ENCODE measurements at places on chromosomes 2 and 18. TPM values are rescaled to one million over a fixed set of nuclear protein-coding genes. Genes with fewer than 3 reads are reported as not detected.
A peak's percentile ranks its signal among the peaks of the same experiment; 100 is the strongest.

HRH4 gene
- not detected for total RNA-seq

TWIST2 gene
- total RNA-seq = 5.7 TPM

GRCh38 chr2:3179208-3179607 is 198.4 kb downstream of the EIPR1 start:
- H3K4me1 ChIP-seq = no peaks in the 10 kb centered on the region
- no peaks in the 10 kb centered on the region for H3K36me3 ChIP-seq
- H3K4me3 ChIP-seq = no peak overlapping the region
- DNase-seq = peak; percentile 68

DNA sequence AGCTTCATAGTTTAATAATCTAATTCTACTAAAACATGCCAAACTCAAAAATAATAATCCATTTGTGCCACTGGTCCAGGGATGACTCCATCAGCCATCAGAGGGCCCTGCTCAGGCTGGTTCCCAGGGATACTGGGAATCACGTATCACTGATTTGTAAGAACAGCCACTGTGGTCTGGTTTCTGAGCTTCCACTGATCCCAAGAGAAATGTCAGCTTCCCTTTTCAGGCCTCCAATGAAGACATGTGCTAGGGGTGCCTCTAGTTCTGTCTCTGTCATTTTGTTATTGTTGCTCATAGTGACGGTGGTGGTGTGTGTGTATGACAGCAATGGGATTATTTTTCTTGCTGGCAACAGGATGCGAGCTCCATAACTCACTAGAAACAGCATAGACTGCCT is 83.2 kb downstream of the CELF4 start:
- no peak for DNase-seq
- no peak overlapping the region for H3K27ac ChIP-seq
- H3K4me1 ChIP-seq = peaks cover 57% of the 10 kb centered on the region
- H3K36me3 ChIP-seq = no peaks in the 10 kb centered on the region
- H3K27me3 ChIP-seq = peaks cover 19% of the 10 kb centered on the region
- H3K4me3 ChIP-seq = no peak overlapping the region

- H3K27ac ChIP-seq = no peak overlapping the region
- H3K36me3 ChIP-seq = peaks cover 4% of the 10 kb centered on the region
- peaks cover 29% of the 10 kb centered on the region for H3K4me1 ChIP-seq
- DNase-seq = no peak
- no peak overlapping the region for H3K4me3 ChIP-seq
Observed at GRCh38 chr2:83747141-83747540, 711.9 kb downstream of the SUCLG1 start.

GRCh38 chr2:10257036-10257435 is 45.7 kb upstream of the HPCAL1 start:
- H3K4me1 ChIP-seq = peaks cover 7% of the 10 kb centered on the region
- no peaks in the 10 kb centered on the region for H3K27me3 ChIP-seq
- H3K36me3 ChIP-seq = no peaks in the 10 kb centered on the region
- H3K4me3 ChIP-seq = no peak overlapping the region

SP9 gene
- total RNA-seq = 0.07 TPM

DNA sequence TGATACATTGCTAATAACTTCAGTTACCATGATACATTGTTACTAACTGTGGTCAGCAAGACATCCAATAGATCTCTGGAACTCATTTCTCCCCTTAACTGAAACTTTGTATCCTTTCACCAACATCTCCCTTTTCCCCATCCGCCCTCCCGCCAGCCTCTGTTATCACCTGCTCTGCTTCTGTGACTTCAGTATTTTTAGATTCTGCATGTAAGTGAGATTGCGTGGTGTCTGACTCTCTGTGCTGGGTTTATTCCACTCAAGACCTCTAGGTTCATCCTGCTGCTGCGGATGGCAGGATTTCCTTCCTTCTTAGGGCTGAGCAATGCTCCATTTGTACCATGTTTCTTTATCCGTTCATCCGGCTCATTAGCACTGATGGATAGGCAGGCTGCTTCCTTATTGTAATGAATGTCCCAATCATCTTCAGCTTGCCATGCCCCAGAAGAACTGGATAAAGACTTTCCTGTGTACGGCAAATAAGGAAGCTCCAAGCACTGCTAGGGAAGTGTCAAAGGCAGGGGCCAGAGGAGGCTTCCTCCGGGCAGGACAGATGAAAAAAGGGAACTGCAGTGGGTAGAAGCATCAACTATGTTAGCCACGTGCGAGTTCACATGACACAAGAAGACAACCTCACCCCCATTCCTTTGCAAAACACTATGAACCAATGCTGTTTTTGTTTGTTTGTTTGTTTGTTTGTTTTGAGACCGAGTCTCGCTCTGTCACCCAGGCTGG is 113.4 kb downstream of the EIPR1 start:
- H3K27ac ChIP-seq = no peak overlapping the region
- peaks cover 22% of the 10 kb centered on the region for H3K4me1 ChIP-seq
- H3K36me3 ChIP-seq = no peaks in the 10 kb centered on the region
- H3K27me3 ChIP-seq = no peaks in the 10 kb centered on the region
- H3K4me3 ChIP-seq = no peak overlapping the region
- no peak for DNase-seq

ABCB11 gene
- 0.02 TPM for total RNA-seq

DNA sequence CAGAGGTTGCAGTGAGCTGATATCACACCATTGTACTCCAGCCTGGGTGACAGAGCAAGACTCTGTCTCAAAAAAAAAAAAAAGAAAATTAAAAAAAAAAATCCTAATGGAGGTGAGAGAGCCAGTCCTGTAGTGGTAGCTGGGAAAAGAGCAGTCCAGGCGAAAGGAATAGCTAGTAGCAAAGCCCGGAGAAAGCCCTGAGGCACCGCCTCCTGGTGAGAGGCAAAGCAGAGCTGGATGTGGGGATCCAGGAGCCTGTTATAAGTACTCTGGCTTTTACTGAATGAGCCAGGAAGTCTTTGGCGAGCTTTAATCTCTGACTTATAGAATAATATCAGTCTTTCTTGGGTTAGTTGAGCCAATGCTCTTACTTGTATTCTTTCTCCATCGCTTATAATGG is 6.6 kb upstream of the KLHL23 start:
- H3K27me3 ChIP-seq = peaks cover 1% of the 10 kb centered on the region
- peak; percentile 37 for DNase-seq
- H3K4me3 ChIP-seq = no peak overlapping the region
- no peaks in the 10 kb centered on the region for H3K36me3 ChIP-seq
- H3K27ac ChIP-seq = no peak overlapping the region

DNA sequence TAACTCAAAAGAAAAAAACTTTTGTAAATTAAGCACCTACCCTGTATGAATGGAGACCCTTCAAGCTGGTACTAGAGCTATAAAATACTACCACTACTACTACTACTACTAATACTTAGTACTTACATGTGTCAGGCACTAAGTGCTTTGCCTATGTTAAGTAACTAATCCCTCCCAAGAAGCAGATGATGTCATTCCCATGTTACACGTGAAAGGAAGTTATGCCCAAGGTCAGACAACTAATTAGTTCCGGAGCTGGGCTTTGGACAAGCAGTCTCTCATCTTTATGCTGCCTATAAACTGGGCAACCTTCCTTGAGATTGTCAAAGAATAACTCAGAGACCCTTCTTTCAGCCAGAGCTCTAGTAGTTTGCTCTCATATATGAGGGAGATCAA is 13.9 kb upstream of the ATP6V1B1 start:
- DNase-seq = no peak
- no peak overlapping the region for H3K4me3 ChIP-seq
- H3K27me3 ChIP-seq = peaks cover 36% of the 10 kb centered on the region
- peaks cover 13% of the 10 kb centered on the region for H3K4me1 ChIP-seq

GPBAR1 gene
- total RNA-seq = 0.25 TPM

ITGA4 gene
- 2.7 TPM for total RNA-seq

TIA1 gene
- 150 TPM for total RNA-seq

GRCh38 chr2:152602750-152603149 is 114.5 kb downstream of the PRPF40A start:
- no peaks in the 10 kb centered on the region for H3K27me3 ChIP-seq
- H3K4me3 ChIP-seq = no peak overlapping the region
- no peak for DNase-seq
- H3K27ac ChIP-seq = no peak overlapping the region
- H3K36me3 ChIP-seq = no peaks in the 10 kb centered on the region

GRCh38 chr18:35775887-35776286 is 194.3 kb downstream of the GALNT1 start:
- H3K4me1 ChIP-seq = peaks cover 9% of the 10 kb centered on the region
- no peak for DNase-seq
- no peaks in the 10 kb centered on the region for H3K27me3 ChIP-seq
- H3K27ac ChIP-seq = no peak overlapping the region
- H3K36me3 ChIP-seq = no peaks in the 10 kb centered on the region

DNA sequence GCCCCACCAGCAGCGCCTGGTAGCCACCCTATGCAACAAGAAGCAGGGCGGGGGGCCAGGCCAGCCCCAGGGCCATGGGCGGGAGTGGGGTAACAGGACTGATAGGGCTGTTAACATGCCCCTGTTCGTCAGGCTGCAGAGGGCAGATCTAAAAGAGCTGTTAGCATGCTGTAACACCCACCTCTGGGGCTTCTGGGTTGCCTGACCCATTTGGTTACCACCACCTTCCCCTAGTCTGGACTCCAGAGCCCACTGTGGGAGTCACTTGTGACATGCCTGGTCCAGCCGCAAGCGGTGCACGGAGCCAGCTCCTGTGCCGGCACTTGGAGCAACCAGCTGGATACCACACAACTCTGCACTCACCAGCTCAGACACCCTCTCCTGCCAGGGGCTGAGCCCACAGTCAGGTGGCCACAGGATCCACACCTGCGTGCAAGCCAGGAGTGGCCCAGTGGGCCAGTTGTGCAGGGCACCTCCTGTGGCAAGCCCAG is 2.1 kb downstream of the METTL8 start:
- H3K4me3 ChIP-seq = peak overlapping the region; percentile 87
- H3K27me3 ChIP-seq = no peaks in the 10 kb centered on the region
- peaks cover 26% of the 10 kb centered on the region for H3K36me3 ChIP-seq

LCT gene
- total RNA-seq = not detected

TXNDC2 gene
- 0.09 TPM for total RNA-seq

DNA sequence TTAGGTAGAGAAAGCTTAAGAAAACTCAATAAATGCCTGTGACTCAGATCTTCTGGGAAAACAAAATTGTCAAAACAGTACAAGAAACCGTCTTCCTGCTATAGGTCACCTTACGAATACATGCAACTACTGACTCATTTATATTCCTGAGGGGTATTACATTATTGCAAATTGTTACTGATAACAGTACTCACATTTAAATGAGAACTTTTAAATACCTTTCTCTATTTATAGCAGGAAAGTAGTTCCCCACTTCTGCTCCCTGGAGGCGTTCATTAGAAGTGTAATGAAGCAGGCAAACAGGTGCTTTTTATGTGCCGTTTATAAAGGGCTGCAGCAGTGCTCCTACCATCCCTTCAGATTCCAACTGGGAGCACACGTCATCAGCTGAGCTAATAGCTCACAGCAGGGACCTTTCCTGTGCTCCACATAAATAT is 65.1 kb upstream of the RPRM start:
- H3K4me1 ChIP-seq = peaks cover 31% of the 10 kb centered on the region
- no peaks in the 10 kb centered on the region for H3K27me3 ChIP-seq
- H3K4me3 ChIP-seq = peak overlapping the region; percentile 37
- H3K36me3 ChIP-seq = peaks cover 30% of the 10 kb centered on the region
- DNase-seq = no peak

TWSG1 gene
- 18.3 TPM for total RNA-seq

GRCh38 chr2:69306393-69306821 is 80.6 kb downstream of the GFPT1 start:
- no peak overlapping the region for H3K27ac ChIP-seq
- H3K36me3 ChIP-seq = peaks cover 2% of the 10 kb centered on the region
- peak; percentile 40 for DNase-seq
- H3K27me3 ChIP-seq = peaks cover 35% of the 10 kb centered on the region

DNA sequence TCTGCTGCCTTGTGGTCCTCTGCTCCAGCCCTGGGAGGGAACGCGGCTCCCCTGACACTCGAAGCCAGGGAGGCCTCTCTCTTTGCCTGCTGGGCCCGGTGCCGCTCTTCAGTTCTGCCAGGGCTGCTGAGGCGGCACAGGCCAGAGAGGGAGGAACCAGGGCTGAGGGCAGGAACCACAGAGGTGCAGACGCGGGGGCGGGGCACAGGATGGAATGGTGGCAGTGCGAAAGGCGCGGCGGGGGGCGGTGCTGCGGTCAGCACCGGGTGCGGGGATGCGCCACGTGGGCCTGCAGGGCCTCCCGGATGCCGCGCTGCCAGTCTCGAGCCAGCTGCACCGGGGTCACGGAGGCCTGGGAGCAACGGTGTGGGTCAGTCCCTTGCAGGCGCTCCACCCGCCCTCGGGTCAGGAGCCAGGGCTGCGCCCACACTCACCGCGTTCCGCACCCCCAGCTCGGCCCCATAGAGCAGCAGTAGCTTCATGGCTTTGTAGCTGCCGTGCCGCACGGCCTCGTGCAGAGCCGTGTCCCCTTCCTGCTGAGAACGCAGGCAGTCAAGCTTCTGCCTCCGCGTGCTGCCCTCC is 4.4 kb downstream of the ANKRD23 start:
- no peak overlapping the region for H3K27ac ChIP-seq
- no peaks in the 10 kb centered on the region for H3K27me3 ChIP-seq
- H3K36me3 ChIP-seq = peaks cover 18% of the 10 kb centered on the region
- no peak overlapping the region for H3K4me3 ChIP-seq

DNA sequence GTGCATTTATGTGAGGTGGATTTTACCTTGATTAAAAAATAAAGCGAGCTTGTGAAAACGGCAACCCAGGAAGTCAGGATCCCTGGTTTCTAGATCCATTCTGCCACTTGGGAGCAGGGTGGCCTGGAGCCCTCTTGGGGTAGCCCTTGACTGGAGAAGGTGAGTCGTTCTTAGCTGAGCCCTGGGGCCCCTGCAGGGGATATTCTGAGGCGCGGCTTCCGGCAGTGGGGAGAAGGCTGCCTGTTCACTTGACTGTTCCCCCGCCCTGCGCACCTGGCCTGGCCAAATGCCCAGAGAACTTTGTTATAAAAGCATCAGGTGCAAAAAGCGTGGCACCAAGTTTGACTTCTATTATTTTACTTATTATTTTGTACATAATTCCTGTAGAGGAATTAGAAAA is 221.9 kb downstream of the DYSF start:
- no peaks in the 10 kb centered on the region for H3K4me1 ChIP-seq
- no peak overlapping the region for H3K4me3 ChIP-seq
- no peaks in the 10 kb centered on the region for H3K27me3 ChIP-seq
- DNase-seq = no peak
- no peak overlapping the region for H3K27ac ChIP-seq

DNA sequence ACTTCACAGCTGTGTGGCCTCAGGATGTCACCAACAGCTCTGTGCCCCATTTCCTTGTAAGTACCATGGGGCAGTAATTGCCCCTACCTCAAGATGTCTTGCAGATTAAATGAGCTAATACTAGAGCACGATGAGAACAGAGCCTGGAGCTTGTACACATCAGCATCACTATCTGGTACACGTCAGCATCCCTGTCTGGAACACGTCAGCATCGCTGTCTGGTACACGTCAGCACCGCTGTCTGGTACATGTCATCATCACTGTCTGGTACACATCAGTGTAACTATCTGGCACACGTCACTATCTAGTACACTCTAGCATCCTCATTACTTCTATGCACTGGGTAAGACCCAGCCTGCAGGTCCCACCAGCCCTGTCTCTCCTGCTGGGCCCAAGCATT is 37.2 kb downstream of the AQP12A start:
- peaks cover 20% of the 10 kb centered on the region for H3K36me3 ChIP-seq
- H3K27ac ChIP-seq = no peak overlapping the region
- no peak overlapping the region for H3K4me3 ChIP-seq
- no peaks in the 10 kb centered on the region for H3K27me3 ChIP-seq
- H3K4me1 ChIP-seq = no peaks in the 10 kb centered on the region
- no peak for DNase-seq

Data from WTC11 (cell line).